ENCODE measurements at places on chromosomes 7 and 10. TPM values are rescaled to one million over a fixed set of nuclear protein-coding genes. Genes with fewer than 3 reads are reported as not detected.

DNA sequence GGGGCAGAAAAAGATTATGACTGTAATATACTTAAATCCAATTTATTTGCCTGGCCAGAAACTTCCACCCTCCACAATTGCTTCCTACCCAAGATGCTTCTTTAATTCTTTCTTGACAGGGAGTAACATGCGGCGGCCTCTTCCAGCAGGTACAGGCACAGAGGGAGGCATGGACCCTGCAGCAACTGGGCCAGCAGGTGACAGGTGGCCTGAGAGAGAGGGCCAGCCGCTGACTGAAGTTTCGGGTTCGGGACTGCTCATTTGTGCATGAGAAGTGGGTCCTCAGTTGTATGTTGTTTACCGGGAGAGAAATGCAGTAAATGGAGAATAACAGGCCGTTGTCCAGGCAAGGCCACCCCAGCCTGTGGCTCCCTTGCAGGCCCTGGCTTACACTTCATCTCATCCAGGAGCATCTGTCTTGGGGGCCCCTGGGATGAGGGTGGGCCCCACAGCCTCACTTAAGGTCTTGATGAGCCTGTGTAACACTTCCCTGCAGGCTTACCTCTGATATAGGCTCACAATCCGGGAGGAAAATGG lies 72.5 kb downstream of the C10orf143 start:
- DNase-seq = no peak
- H3K27ac ChIP-seq = no peak overlapping the region
- no peaks in the 10 kb centered on the region for H3K27me3 ChIP-seq
- H3K4me3 ChIP-seq = no peak overlapping the region
- no peaks in the 10 kb centered on the region for H3K4me1 ChIP-seq

SUN3 gene
- total RNA-seq = not detected

SPDYE1 gene
- total RNA-seq = not detected

DNA sequence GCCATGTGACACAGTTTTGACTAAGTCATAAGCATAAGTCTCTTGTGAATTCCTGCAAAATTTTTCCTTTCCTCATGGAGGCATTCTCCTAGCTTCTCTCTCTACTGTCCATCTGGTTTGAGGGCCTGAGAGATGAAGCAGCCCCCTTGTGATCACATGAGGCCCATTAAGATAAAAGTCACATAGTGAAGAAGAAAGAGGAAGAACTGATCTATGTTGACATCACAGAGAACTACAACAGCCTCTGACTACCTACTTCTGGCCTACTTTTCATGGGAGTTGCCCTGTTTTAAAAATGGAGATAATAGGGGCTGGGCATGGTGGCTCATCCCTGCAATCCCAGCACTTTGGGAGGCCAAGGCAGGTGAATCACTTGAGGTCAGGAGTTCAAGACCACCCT lies 50.4 kb downstream of the TFEC start:
- no peaks in the 10 kb centered on the region for H3K27me3 ChIP-seq
- H3K4me3 ChIP-seq = no peak overlapping the region
- H3K27ac ChIP-seq = no peak overlapping the region
- H3K36me3 ChIP-seq = no peaks in the 10 kb centered on the region

DNA sequence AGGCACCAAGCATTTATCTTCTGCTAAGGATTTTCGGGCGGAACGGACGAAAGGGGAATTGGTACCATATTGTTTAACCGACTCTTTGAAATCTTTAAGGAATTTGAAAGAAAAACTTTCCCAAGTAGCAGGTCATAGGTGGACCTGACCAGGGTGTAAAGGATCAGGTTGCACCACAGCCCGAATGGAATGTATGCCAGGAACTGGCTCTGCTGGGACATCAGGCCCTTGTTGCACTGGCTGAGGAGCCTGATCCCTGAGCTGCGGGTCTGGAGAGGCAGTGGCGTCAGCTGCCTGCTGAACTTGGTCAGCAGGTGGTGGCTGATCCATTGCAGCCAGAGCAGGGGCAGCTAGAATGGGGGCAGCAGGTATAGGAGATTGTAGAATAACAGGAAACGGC lies 41.4 kb upstream of the AKR1C2 start:
- no peak for DNase-seq
- H3K27me3 ChIP-seq = no peaks in the 10 kb centered on the region
- H3K4me1 ChIP-seq = no peaks in the 10 kb centered on the region
- H3K4me3 ChIP-seq = no peak overlapping the region
- no peaks in the 10 kb centered on the region for H3K36me3 ChIP-seq
- no peak overlapping the region for H3K27ac ChIP-seq

GRCh38 chr7:137757146-137757925 lies 89.4 kb downstream of the DGKI start:
- H3K27me3 ChIP-seq = no peaks in the 10 kb centered on the region
- H3K4me3 ChIP-seq = no peak overlapping the region
- no peak for DNase-seq
- no peaks in the 10 kb centered on the region for H3K36me3 ChIP-seq

DNA sequence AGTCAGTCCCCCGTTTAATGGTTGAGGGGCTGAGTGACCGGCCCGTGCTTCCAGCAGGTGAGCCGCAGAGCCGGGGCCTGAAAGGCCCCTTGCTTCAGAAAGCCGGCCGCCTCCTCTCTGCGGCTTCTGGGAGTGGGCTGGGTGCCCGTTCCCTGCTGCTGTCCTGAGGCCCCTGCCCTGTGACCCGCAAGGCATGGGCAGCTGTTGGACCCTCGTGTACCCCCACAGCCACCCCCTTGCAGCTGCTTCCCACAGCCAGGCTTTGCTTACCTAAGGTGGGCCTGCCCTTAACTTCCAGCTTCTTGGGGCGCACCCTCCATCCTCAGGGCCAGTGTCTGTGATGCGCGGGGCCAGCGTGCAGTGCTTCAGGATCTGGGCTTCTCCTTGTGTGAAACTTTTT lies 26.6 kb downstream of the PFKFB3 start:
- no peaks in the 10 kb centered on the region for H3K36me3 ChIP-seq
- no peak overlapping the region for H3K27ac ChIP-seq
- H3K4me1 ChIP-seq = peaks cover 9% of the 10 kb centered on the region
- H3K27me3 ChIP-seq = no peaks in the 10 kb centered on the region
- no peak for DNase-seq

ELN gene
- total RNA-seq = 37.4 TPM

SFTPD gene
- total RNA-seq = 0.58 TPM

AMPH gene
- 19.6 TPM for total RNA-seq

DNA sequence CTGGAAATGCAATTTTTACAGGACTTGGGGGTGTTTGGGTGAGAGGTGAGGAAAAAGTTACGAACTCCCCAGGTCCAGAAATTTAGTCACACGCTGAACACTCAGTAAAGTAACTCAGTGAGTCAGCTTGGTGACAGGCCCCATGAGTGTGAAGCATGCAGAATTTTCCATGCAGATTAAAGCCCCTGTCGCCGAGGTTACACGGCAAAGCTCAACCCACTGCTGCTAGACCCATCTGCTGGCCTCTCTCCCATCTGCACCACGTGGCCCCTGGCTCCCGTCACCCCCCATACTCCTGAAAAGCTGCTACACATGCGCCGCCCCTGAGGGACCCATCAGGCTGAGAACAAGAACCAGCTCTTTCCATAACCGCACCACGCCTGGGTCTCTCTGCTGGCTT lies 7.0 kb upstream of the MMP21 start:
- H3K4me1 ChIP-seq = no peaks in the 10 kb centered on the region
- no peak overlapping the region for H3K27ac ChIP-seq
- no peaks in the 10 kb centered on the region for H3K36me3 ChIP-seq
- no peak for DNase-seq
- H3K27me3 ChIP-seq = no peaks in the 10 kb centered on the region

DNA sequence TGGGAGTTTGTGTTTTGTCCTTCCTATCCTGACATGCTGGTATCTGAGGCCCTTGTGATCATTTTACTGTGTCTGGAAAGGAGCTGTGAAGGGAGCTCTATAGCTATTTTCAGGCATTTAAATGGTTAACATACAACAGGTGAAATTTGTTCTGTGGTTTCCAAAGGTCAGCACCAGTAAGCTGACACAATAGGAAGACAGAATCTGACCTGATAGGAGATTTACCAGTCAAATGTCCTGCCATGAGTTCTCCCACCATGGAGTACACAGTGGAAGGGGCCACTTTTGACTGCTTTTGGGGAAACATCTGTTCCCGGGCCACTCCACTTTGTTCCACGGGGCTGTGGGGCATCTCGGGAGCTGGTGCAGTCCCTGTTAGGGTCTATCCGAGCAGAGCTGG lies 17.6 kb downstream of the FKBP6 start:
- no peaks in the 10 kb centered on the region for H3K36me3 ChIP-seq
- H3K27ac ChIP-seq = no peak overlapping the region
- no peaks in the 10 kb centered on the region for H3K4me1 ChIP-seq
- H3K4me3 ChIP-seq = no peak overlapping the region

DNA sequence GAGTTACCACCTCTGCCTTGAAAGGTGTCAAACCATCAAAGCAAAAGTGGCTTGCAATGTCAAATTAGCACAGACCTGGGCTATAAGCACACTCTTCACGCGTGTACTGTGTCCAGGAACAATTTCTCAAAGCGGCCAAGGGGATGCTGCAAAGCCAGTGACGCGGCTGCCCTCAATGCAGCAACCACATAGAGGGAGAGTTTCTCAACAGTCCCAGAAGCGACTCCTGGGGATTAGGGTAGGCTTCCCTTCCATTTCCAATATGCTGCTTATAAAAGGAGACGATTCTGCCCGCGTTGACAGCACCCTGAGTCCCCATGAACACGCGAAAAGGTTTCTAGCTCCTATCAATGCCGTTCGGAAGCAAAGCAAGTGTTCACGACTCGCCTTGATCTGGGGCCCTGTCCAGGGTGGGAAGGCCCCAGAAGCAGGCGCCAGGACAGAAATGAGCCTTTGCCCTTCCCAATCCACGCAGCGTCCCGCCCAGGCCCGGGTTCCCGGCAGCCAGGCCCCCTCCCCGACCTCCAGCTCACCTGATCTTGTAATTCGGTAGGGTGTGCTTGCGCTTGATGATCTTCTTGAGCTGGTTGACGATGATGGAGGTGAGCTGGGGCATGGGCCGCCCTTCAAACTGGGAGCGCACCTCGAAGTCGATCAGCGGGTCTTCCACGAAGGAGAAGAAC lies 1.3 kb downstream of the PDZD8 start:
- no peaks in the 10 kb centered on the region for H3K4me1 ChIP-seq
- H3K27me3 ChIP-seq = no peaks in the 10 kb centered on the region
- DNase-seq = peak; percentile 27
- H3K27ac ChIP-seq = peak overlapping the region; percentile 96
- no peaks in the 10 kb centered on the region for H3K36me3 ChIP-seq

DNA sequence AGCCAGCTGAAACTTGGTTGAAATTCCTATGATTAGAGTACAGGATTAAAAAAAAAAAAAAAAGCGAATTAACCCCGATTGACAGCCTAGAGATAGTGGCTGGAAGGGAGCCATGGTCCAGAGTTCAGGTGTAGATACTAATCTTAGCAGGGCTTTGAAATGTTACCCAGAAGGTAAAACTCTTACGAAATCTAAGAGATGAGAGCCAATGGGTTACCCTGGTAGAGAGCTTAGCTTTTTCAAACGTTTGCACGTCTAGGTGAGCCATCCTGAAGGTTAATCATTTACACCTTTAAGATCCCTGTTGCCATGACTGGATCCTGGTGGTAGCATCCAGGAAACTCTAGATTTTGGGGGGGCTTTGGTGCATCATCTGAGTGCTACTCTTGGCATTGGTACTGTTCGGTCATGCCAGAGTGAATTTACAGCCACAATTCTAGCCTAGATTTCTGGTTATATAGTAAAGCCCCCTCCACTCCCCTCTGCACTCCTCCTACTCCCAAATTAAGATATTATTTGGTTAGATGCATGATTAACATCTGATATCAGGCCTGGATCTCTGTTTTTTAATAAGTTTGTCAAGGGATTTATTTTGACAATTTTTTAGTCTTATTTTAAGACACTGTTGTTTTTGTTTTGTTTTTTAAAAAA lies 1.2 kb downstream of the AGFG2 start:
- no peak for DNase-seq
- no peaks in the 10 kb centered on the region for H3K36me3 ChIP-seq
- H3K4me3 ChIP-seq = peak overlapping the region; percentile 78
- no peaks in the 10 kb centered on the region for H3K27me3 ChIP-seq
- H3K4me1 ChIP-seq = peaks cover 11% of the 10 kb centered on the region

DNA sequence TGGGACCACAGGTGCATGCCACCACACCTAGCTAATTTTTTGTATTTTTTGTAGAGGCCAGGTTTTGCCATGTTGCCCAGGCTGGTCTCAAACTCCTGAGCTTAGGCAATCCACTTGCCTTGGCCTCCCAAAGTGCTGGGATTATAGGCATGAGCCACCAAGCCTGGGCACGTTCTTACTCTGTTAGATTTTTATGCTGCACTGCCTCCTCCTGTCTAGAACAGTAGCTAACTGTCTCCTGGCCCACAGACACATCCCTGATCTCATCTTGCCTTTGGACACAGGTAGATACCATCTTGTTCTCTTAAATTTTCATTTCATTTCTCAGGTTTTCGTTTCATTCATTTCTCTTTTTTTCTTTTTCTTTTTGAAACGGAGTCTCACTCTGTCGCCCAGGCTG lies 41.1 kb downstream of the BLVRA start:
- DNase-seq = no peak
- no peak overlapping the region for H3K27ac ChIP-seq
- no peaks in the 10 kb centered on the region for H3K27me3 ChIP-seq
- no peaks in the 10 kb centered on the region for H3K4me1 ChIP-seq
- H3K4me3 ChIP-seq = no peak overlapping the region

- no peaks in the 10 kb centered on the region for H3K27me3 ChIP-seq
- no peak for DNase-seq
- H3K36me3 ChIP-seq = no peaks in the 10 kb centered on the region
- no peak overlapping the region for H3K4me3 ChIP-seq
- H3K4me1 ChIP-seq = peaks cover 36% of the 10 kb centered on the region
Observed at GRCh38 chr10:91591797-91592174, 41.1 kb downstream of the PPP1R3C start.

DYNC1I1 gene
- total RNA-seq = 5.6 TPM

DNA sequence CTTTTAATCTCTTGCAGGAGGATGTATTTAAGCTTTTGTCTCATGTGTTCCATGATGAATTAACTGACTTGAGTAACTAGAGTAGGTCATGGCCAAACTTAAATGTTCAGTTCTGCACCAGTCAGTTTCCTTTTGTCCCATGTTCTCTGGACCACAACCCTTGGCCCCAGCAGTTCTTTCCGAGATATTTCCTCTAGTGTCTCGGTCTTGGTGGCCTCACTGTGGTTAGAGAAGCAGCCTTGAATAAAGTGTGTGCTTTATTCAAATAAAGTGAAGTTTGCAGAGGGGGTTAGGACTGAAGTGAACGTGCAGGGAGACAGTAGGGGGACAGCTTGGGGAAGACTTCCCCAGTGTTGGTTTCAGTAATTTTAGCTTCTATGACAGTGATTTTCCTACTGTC lies 9.3 kb downstream of the ZNF212 start:
- H3K4me3 ChIP-seq = no peak overlapping the region
- H3K27ac ChIP-seq = no peak overlapping the region
- no peaks in the 10 kb centered on the region for H3K36me3 ChIP-seq
- no peaks in the 10 kb centered on the region for H3K27me3 ChIP-seq

GRCh38 chr7:274266-274665 lies 15.7 kb upstream of the FOXL3 start:
- H3K4me1 ChIP-seq = no peaks in the 10 kb centered on the region
- H3K27me3 ChIP-seq = no peaks in the 10 kb centered on the region
- no peak overlapping the region for H3K27ac ChIP-seq
- no peaks in the 10 kb centered on the region for H3K36me3 ChIP-seq
- DNase-seq = no peak

HMX2 gene
- total RNA-seq = not detected

Data from uterus (tissue), 4 donors.